AG08395 (cell line): ENCODE measurements at places on chromosomes 16 and 17.

- no peak for DNase-seq
These were observed 5.5 kb upstream of the ZNF750 start for GRCh38 chr17:82845163-82845807.

- no peak for DNase-seq
These were observed 151.2 kb downstream of the IRX5 start for GRCh38 chr16:55081622-55082590.

DNA sequence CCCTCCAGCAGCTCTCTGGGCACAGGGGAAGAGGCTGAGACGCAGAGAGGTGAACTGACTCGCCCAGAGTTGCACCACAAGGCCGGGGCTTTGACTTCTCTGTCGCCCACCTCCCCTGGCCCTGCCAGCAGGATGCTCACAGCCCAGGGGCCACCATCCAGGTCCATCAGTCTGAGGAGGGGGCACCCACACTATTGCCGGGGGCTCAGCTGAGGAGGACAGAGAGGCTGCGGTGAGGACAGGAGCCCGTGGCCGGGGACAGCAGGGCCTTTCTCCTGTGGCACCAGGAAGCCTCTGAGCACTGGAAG is 32.6 kb downstream of the KDM8 start:
- no peak for DNase-seq

- peak; percentile 77 for DNase-seq
These were observed 36.4 kb downstream of the EFCAB5 start for GRCh38 chr17:29977836-29978235.

GRCh38 chr17:47649972-47650524 is 329 bp downstream of the KPNB1 start:
- DNase-seq: no peak

DNA sequence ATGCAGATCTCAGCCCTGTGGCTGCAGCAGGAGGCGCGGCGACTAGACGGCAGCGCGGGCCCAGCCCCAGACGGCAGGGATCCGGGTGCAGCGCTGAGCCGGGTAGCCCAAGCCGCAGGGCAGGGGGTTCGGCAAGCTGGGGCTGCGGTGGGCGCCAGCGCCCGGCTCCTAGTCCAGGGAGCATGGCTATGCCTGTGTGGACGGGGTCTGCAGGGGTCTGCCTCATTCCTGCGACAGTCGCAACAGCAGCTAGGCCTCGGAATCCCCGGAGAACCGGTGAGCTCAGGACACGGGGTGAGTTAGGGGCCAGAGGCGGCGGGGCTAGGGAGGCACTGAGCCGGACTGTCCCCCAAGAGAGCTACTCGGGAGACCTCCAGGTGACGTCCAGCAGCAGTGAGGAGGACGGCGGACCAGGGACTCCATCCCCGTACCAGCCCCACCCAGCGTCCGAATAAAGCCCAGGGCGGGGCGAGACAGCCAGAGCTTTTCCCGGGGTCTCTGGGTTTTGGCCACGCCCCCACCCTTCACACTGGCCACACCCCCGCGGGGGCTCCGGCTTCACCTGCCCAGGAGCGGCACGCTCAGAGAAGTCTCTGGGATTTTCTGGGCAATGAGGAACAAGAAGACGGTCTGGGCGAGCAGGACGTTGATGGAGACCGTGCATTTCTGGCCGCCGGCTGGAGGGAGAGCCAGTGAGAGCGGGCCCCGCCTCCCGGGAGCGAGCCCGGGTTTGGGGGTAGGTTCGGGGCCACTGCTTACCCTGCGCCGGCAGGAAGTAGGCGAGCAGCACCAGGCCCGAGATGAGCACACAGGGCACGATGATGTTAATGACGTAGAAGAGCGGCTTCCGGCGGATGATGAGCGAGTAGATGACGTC is 1.1 kb downstream of the C17orf107 start:
- DNase-seq: no peak

GRCh38 chr17:59074494-59074893 is 32.2 kb downstream of the TRIM37 start:
- peak; percentile 2 for DNase-seq

GRCh38 chr16:73610160-73610559 is 562.2 kb upstream of the ZFHX3 start:
- DNase-seq: no peak

DNA sequence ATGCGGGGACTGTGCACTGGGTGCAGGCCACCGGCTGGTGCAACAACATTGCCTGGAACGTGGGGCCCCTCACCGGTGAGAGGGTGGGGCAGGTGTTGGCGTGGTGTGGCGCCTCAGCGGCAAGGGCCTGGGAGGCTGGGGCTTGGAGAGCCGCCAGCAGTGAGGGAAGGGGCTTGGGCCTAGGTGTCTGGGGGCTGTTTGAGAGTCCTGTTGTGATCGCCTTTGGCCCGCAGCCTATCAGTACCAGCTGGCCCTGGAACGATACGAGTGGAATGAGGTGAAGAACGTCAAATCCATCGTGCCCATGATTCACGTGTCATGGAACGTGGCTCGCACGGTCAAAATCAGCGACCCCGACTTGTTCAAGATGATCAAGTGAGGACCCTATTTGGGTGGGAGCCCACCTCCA is 2.6 kb upstream of the TMEM88 start:
- no peak for DNase-seq

DNA sequence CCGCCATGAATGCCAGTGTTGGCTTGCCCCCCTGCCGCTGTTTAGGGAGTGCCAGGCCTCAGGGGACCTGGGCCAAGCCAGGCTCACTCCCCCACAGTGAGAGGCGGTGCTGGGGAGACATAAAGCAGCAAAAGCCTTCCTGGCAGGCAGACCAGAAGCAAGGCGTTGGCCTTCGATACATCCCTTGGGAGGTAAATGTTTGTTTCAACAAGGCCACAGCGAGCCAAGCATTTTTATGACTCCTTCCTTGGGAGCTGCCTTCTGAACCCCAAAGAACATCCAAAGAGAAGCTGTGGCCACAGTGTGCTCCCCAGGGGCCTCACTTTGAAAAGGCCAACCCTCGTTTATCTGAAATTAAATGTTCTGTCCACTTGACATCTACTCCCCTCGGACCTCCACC is 119.7 kb upstream of the CIBAR2 start:
- DNase-seq: peak; percentile 49

GRCh38 chr16:55019419-55020131 is 88.9 kb downstream of the IRX5 start:
- DNase-seq: no peak

GRCh38 chr16:68324780-68325357 is 14.1 kb downstream of the PRMT7 start:
- DNase-seq: no peak

DNA sequence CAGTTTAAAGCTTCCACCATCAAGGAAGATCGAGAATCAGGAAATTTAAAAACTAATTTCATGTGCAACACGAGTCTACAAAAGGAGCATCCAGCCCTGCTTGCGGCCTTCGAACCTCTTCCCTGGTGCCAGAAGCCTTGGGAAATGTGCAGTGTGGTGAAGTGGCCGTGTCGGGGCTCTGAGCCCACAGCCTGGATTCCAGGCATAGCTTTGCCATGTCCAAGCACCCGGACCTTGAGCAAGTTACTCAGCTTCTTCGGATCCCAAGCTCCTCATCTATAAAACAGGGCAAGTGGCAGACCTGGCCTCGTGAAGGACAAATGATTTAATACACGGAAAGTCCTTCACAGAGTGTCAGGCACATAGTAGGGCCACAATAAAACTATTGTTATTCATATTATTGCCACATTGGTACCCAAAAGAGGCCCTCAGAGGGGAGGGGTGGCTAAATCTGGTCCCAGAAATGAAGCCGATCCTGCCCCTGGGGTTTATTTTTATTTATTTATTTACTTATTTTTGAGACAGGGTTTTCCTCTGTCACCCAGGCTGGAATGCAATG is 34.8 kb downstream of the COTL1 start:
- peak; percentile 86 for DNase-seq

- no peak for DNase-seq
These were observed 211.7 kb downstream of the C16orf78 start for GRCh38 chr16:49585143-49585832.

GRCh38 chr16:76488065-76488417 is 210.8 kb downstream of the CNTNAP4 start:
- DNase-seq: no peak

DNA sequence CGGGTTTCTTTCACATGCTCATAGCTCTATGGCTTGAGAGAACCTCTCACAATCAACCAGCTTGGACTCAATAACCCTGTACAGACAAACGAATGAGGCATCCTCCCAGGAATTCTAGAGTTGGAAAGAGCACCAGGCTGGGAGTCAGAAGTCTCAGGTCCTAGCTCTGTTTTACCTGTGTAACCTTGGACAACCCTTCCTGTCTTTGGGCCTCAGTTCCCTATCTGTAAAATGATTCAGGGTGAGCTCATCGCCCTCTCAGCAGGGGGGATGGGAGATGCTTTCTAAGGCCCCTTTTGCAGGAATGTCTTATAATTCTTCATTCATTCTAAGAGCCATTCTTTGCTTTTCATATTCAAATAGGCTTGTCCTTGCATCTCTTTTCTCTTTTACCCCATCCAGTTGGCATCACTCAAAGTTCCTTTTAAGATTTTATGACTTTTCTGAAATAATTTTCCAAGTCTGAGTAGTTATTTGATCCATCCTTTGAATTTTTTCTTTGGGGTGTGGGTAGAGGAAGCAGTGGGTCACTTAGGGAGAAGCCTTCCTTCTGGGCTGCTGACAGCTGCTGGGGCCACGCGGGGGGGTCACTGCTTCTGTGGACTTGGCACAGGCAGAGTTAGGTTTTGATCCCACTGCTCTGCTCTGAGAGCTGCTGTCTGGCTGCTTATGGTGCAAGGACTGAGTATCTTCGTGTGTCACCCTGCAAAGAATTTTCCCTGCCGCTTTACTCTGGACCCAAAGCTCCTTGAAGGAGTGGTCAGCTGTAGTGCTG is 102.7 kb downstream of the UTP18 start:
- DNase-seq: no peak

DNA sequence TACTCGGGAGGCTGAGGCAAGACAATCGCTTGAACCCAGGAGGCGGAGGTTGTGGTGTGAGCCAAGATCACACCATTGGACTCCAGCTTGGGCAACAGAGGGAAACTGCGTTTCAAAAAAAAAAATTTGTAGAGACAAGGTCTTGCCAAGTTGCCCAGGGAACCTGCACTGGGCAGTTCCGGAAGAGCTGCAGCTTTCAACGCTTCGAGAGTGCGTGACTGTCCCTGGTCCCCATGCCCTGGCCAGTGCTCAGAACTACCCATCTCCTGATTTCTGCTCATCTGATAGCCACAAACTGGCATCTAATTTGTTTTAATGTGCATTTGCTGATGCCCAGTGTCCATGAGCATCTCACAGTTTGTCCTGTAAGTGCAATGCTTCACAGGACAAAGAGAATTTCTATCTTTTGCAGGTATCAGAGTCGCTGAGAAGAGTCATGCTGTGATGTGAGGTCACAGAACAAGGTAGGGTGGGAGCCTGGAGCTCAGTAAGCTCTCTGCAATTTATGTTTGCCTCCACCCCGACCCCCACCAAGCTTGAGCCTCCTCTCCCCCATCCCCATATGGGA is 3.9 kb downstream of the ACTG1 start:
- DNase-seq: no peak

DNA sequence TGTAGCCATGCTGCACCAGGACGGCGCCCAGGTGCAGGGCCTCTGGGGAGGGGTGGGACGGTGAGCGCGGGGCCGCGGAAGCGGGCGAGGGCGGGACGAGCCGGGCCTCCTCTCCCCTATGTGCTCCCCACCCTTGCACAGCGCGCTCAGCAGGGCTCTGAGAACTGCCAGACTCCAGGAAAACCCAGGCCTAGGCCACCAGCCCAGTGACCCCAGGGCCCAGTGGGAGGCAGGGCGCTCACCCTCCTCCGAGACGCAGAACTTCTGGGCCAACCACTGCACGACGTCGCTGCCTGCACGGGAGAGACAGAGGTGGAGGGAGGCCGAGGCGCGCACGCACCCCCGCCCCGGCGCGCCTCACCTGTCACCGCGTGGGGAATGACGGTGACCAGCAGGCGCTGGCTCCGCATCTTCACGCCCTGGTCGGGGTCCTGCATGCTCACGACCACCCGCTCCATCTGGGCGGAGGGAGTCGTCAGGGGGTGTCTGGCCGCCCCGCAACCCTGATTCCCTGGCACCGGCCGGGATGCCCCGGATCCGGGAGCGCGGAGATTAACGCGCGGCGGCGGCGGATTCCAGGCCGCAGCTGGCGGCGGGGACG is 603 bp downstream of the RGS11 start:
- no peak for DNase-seq

- no peak for DNase-seq
These were observed 145.9 kb upstream of the LHX1 start for GRCh38 chr17:36791150-36791941.

- DNase-seq: no peak
These were observed 188.5 kb downstream of the XYLT1 start for GRCh38 chr16:17282247-17282646.

- DNase-seq: no peak
These were observed 3.6 kb upstream of the POLG2 start for GRCh38 chr17:64500487-64500859.

- DNase-seq: no peak
These were observed 7.5 kb downstream of the MEAK7 start for GRCh38 chr16:84496991-84497390.

GRCh38 chr16:76970087-76970744 is 220.8 kb upstream of the MON1B start:
- no peak for DNase-seq

DNA sequence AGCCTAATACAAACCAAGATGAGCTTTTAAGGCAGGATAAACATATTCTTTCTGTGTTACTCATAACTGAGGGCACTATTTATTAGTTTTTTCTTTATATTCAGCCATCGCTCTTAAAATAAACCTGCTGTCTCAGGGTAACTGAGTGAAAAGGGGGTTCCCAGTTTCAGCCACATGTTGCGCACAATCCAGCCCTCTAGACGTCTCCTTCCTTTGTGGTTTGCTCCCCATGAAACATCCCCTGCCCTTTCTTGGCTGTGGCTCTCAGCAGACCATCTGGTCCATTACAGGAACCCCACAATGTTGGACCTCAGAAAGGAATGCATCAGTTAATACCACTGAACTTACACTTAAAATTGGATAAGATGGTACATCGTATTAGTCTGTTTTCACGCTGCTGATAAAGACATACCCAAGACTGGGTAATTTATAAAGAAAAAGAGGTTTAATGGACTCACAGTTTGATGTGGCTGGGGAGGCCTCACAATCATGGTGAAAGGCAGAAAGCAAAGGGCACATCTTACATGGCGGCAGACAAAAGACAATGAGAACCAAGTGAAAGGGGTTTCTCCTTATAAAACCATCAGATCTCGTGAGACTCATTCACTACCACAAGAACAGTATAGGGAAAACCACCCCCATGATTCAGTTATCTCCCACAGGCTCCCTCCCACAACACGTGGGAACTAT is 12.6 kb upstream of the IL21R start:
- no peak for DNase-seq

GRCh38 chr16:87044032-87044382 is 273.2 kb downstream of the C16orf95 start:
- DNase-seq: no peak

DNA sequence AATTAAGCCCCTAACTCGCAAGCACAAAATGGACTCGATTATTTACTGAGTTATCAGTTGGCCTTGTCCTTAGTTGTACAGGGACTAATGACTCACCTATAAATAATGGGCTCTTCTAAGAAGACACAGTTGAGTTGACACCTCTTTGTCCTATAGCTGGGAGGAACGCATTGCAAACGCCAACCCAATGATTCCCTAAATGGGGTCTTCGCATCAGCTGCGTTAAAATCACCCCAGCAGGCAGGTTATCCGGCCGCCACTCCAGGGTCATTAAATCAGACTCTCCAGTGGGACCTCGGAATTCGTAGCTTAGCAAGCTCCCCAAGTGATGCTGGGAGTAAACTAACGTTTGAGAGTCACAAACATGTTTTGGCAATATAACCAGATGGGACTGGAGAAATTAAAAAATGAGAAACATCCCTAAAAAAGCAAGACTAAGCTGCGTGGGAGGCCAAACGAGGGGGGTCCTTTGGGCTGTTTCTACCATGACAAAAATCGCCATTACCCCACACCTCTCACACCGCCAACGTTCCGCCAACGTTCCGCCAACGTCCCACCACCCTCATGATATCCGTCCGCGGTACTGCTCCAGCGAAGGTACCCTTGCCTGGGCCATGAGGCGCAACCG is 932 bp upstream of the NFE2L1 start:
- DNase-seq: no peak
